ENCODE measurements at places on chromosomes 1 and 21. TPM values are rescaled to one million over a fixed set of nuclear protein-coding genes. Genes with fewer than 3 reads are reported as not detected.

DNA sequence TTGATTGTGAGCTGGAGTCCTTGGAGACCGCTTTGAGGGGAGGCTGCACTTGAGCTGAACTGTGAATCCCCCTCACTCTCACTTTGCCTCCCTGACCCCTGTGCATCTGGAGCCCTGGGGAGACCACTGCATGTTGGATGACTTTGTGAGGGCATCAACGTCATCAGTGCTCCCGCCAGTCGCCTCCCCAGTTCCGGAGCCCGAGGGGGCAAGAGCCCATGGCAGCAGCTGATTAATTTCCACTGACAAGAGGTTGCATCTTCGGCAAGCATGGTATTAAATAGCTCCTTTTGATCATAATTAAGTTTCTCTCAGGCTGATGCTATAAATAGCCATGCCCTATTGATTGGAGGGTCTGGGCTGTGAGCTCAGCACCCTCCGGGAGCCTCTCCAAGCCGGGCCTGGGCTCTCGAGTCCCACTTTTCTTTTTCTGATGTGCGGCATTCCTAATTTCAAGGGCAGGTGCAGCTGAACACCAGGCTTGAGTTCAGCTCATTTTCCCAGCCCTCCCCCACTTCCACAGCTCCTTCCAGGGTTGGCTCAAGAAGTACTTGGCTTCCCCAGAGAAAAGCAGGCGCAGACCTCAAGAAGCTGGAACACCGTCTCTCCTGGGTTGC lies 33.2 kb downstream of the KCND3 start:
- DNase-seq = no peak

DNA sequence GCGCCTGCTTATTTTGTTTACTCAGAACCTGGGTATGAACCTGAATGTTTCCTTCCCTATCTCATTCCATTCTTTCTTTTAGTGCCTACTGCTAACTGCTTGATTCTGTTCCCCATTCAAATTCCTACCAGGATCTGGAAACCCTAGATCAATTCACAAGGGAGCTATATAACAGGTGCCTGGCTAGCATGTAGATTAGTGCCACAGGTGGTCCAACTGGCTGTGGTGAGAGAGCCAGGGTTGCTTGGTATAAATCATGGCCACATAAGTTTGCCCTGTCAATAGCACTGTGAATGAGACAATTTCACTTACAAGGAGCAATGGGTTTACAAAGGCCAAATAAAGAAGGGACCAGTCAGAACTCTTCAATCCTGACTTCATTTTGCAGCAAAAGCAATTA lies 6.6 kb upstream of the PRPF38B start:
- no peak for DNase-seq

DNA sequence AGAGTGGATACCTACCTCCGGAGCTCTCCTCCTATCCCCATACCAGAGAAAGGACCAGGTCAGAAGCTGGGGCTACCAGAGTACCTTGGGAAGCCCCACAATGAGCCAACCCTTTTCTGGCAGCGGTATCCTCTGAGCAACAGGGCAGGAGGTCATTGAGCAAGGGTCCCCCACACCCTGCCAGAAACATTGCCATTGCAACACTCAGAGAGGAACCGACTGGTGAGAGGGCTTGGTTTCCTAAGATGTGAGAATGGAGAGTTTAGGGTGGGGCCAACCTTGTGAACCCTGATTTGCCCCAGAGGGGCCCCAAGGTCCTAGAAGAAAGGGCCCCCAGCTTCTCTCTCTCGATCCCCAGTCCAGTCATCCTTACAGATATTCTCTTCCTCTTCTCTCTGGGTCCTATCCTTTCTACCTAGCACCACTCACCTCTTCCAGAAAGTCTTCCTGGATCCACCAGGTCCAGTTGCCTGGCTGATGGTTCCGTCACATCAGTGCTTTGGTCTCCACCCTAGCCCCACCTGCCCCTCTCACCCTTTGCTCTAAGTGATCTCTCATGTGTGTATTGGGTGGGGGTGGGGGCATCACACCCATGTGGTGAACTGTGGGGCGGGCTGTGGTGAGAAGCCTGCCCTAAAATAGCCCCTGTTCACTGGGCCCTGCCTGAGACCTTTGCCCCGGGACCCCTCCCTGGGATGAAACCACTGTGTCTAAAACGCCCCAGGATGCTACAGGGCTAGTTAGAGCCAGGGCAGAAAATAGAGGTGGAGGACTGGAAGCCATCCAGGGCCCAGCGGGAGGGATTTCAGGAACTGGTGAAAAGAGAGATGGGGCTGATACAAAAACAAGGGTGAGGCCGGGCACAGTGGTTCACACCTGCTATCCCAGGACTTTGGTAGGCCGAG lies 8.7 kb downstream of the FGR start:
- DNase-seq = no peak

DNA sequence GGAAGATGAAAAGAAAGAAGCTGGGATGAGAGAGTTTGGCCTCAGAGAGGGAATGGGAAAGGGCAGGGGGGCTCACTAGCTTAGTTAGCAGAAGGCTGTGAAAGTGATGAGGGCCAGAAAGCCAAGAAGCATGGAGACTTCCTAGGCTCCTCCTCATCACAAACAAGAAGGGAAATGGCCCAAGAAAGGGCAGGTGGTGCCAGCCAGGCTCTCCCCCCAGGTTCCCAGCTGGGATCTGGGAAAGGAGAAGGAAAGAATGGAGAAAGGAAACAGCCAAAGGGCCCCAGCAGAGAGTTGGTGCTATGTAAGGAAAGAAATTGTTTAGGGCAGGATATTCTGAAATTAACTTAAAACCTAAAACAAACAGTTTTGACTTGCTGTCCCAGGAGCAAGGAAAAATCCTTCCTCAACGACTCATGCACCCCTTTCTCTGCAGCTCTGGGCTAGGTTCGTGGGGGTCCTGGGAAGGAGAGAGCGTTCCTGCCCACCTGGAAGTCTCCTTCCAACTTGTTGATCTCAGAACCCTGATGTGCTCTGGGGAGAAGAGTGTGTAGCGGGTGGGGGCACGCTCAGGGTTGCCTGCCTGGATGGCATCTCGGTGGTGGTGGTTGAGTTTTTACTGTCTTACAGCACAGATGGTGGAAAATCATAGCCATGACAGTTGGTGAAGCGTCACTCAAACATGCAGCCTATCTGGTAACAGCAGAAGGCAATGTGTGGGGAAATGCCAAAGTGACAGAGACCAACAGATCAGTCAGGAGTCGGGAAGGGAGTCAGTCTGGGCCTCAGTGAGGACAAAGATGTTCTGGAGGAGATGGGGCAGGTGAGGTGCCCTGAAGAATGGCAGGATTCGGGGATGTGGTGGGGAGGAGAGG lies 147.3 kb downstream of the CLIC6 start:
- no peak for DNase-seq

- DNase-seq = peak; percentile 78
Measured at GRCh38 chr1:9196129-9197040, 38.2 kb upstream of the H6PD start.

DNA sequence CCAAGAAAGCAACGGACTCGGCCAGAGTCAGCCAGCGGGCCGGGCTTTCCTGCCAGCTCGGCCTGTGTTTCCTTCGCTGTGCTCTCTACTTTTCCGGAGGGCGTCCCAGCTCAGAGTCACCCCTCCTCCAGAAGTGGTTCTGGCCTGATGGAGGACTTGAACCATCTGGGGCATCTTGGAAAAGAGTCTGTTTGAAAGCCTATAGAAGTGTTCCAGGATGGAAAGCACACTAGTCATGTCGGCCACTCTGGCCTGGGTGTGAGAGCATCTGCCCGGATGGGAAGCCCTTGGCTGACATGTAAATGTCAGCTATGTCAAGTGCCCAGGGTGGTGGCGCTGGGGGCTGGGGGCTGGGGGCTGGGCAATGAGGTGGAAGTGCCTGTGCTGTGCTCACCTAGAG lies 113.4 kb downstream of the DHRS3 start:
- no peak for DNase-seq

DNA sequence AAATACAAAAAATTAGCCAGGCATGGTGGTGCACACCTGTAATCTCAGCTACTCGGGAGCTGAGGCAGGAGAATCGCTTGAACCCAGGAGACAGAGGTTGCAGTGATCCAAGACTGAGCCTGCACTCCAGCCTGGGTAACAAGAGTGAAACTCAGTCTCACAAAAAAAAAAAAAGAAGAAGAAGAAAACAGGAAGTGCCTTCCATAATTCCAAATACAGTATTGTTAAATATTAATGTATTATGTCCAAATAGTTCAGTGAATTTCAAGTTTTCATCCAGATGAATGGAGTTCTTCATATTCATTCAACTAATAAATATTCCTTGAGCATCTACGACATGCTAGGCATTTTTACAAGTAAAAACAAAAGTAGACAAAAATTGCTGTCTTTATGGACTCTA lies 33.3 kb downstream of the PLEKHO1 start:
- DNase-seq = no peak

GRCh38 chr1:42822800-42823392 lies 5.7 kb upstream of the SVBP start:
- DNase-seq = no peak

GRCh38 chr21:35204850-35205541 lies 155.9 kb upstream of the RUNX1 start:
- peak; percentile 90 for DNase-seq

DNA sequence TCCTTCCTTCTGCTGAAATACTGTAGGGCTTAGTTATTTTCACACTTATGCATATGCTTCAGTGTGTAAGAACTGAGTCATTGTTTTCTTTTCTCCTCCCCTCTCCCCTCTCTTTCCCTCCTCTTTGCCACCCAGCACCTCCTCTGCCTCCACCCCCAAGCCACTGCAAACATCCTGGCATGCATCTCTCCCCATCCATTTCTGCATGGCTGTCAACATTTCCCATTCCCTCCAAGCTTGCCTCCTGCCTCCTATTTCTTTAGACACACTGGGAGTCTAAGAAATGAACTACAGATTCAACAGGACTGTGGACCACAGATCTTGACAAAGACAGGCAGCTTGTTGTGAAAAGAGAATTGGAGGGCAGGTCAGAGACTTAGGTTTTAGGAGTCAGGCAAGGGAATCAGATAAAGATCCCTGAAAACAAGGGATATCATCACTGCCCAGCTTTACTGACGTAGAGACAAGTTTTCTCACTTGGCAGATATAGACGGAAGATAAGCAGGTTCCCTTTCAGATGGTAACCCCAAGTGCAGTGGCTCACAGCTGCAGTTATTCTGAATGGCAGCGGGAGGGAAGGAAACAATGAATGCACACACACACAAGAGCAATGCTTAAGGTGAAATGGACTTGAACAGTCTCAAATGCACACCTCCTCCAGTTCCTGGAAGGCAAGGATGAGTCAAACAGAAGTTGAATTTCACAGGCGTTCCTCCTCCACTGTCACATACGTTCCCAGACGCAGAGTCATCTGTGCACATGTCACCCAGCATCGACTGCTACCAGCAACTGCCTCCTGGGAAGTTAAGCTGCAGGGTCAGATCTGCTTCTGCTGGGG lies 56.1 kb downstream of the HIVEP3 start:
- DNase-seq = no peak

The MAGI3 gene
- 14.8 TPM for total RNA-seq

The ARHGAP30 gene
- total RNA-seq = 5.6 TPM

The LRRIQ3 gene
- not detected for total RNA-seq

The UBASH3A gene
- total RNA-seq = 0.54 TPM

The LCA5L gene
- 0.76 TPM for total RNA-seq

DNA sequence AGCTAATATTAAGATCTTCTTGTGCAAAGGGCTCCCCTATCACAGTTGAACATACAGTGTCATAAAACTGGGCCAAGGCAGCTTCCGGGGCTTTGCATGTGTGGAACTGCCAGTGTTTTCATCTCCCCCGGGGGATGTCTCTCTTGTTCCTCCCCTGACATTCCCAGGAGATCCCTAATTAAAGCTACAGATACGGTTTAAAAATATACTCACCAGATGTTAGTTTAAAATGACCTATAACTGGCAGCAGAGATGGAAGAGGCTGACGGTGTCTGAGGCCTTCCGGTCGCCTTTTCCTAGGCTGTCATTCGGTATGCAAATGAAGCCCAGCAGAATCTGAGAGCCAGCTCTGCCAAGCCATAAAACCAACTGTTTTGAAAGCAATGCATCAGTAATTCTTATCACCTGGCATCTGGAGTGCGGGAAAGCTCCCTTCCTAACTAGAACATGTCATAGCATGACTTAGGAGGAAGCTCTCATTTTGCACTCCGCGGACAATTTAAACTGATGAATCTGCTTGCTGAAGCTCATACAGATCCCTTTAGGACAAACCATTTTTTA lies 436.5 kb upstream of the VAMP3 start:
- DNase-seq = no peak

The VANGL2 gene
- total RNA-seq = 9.7 TPM
